ENCODE measurements at places on chromosomes 5 and 9.

DNA sequence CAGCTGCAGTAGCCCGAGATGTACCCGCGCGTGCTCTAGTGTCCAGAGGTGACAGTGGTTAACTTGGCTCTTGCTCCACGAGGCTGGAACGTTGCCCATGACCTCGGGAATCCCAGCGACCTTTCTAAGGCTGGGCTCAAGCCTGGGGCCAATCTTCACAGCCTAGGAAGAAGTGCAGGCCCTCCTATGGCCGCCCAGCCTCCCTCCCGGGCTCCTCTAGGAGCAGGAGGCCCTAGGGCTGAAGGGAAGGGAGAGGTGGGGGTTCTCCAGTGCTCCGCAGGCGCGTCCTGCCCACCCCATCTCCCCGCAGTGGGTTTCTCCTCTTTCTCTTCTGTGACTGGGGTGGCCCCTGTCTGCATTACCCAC lies 13.3 kb downstream of the NR2F1 start:
- no peak for DNase-seq

- peak; percentile 69 for DNase-seq
Measured at GRCh38 chr5:81924442-81924841, 47.4 kb upstream of the ATG10 start.

- DNase-seq, result no peak
Measured at GRCh38 chr9:97506306-97506705, 4.8 kb downstream of the TMOD1 start.

GRCh38 chr5:132302413-132302812 lies 8.2 kb downstream of the SLC22A4 start:
- no peak for DNase-seq

DNA sequence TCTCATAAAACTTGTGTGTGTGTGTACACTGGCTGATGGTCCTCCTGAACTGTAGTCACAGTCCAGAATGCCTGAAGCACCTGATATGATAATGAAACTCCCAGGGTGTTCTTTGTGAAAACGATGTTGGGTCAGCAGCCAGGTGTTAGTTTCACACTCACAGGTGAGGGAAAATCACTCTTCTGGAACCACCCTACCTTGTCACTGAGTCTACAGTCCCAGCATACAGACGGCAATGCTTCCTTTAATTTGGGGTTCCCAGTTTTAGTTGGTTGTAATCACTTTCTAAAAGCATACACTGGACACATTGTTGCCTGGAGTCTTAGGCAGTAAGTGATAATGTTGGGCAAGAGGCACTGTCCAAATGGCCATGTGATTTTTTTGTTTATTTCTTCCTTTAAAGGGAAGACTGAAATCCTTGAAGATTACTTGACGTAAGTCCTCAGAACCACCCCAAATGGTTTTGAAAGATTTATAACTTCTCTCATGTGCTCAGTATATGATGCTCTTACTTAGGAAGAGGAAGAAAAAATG lies 18.2 kb upstream of the MGAT1 start:
- DNase-seq, result no peak

GRCh38 chr5:24110004-24110615 lies 534.7 kb downstream of the CDH10 start:
- DNase-seq, result peak; percentile 69

- DNase-seq, result peak; percentile 18
Measured at GRCh38 chr9:94734054-94734754, 7.7 kb downstream of the AOPEP start.

- DNase-seq, result no peak
Measured at GRCh38 chr5:128532127-128532526, 5.9 kb downstream of the FBN2 start.

DNA sequence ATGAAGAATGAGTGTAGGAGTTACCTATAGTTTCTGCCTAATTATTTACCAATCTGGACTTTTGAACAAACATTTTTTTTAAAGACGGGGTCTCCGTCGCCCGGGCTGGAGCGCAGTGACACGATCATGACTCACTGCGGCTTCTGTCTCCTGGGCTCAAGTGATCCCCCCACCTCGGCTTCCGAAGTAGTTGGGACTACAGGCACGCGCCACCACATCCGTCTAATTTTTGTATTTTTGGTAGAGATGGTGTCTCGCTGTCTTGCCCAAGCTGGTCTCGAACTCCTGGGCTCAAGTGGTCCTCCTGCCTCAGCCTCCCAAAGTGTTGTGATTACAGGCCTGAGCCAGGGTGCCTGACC lies 1.5 kb downstream of the CTNNA1 start:
- no peak for DNase-seq

DNA sequence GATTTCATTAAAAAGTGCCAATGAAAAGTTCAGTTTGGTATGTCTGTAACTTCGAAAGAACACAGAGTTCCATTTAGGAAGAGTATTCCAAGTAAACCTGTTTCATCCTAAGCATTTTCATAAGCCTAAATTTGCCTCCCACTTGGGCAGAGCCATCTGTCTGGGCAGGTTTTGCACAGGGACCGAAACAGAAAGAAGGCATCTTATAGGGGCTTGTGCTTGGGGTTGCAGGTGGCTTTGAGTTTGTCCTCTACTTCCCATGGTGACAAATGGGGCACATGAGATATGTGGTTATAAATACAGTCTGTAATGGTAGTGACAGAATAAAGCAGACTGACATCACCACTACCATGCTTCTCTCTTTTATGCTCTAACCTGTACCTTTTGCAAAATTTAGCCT lies 63.7 kb downstream of the MCTP1 start:
- no peak for DNase-seq

GRCh38 chr9:129225815-129226214 lies 47.8 kb upstream of the IER5L start:
- DNase-seq, result no peak

- no peak for DNase-seq
Measured at GRCh38 chr5:154899151-154899816, 38.7 kb downstream of the GEMIN5 start.

GRCh38 chr5:89729623-89730301 lies 679.8 kb downstream of the CETN3 start:
- no peak for DNase-seq

GRCh38 chr5:134008266-134008749 lies 3.5 kb upstream of the VDAC1 start:
- no peak for DNase-seq

DNA sequence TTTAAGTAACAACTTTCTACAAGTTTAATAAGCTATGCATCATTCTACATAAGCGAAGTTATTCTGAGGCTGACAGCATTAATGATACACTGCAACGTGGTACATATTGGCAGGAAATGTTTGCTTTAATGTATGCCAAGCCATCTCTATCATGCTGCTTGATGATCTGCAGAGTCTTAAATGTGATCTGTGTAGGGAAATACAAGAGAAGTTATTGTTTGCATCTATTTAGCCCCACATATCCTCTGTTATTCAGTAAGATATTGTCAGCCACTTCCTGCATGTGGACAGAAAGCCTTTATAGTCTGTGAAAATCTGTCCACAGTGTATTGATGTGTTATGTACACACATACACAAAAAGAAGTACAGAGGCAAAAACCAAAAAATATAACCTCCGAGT lies 193.1 kb upstream of the FREM1 start:
- DNase-seq, result no peak

GRCh38 chr5:15943487-15943886 lies 236.1 kb downstream of the MARCHF11 start:
- DNase-seq, result no peak

DNA sequence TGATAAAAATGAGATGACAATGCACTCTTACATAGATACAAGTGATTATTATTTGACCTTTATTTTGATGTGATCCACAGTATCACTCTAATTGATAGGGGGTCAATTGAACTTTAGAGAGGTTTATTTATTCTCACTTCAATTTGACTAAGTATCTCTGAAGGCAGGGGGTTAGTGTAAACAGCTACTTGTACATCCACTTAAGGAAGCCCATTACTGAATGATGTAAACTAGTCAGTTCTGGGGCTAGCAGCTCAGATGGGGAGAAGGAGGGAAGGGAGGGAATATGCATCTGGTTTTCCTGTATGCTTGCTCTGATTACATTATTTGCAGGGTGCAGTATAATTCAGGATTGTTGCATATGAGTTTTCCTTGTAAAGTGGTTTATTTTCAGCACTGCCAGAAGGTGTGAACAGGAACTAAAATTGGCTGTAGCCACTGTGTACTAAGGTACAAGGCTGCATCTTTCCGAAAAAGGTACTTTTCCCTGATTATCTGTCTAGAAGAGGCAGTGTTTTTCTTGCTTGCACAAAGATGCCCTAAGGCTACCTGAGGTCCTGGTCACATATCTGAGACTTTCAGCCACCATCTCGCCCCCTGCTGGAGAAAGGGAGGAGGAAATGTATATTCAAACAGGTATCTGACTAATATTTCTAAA lies 51.2 kb downstream of the MRPS27 start:
- DNase-seq, result no peak

GRCh38 chr5:135667673-135668072 lies 88.9 kb upstream of the CXCL14 start:
- no peak for DNase-seq

GRCh38 chr5:143396353-143396940 lies 7.0 kb downstream of the NR3C1 start:
- DNase-seq, result no peak

- DNase-seq, result no peak
Measured at GRCh38 chr9:31347082-31347617, 1037.3 kb upstream of the ACO1 start.

DNA sequence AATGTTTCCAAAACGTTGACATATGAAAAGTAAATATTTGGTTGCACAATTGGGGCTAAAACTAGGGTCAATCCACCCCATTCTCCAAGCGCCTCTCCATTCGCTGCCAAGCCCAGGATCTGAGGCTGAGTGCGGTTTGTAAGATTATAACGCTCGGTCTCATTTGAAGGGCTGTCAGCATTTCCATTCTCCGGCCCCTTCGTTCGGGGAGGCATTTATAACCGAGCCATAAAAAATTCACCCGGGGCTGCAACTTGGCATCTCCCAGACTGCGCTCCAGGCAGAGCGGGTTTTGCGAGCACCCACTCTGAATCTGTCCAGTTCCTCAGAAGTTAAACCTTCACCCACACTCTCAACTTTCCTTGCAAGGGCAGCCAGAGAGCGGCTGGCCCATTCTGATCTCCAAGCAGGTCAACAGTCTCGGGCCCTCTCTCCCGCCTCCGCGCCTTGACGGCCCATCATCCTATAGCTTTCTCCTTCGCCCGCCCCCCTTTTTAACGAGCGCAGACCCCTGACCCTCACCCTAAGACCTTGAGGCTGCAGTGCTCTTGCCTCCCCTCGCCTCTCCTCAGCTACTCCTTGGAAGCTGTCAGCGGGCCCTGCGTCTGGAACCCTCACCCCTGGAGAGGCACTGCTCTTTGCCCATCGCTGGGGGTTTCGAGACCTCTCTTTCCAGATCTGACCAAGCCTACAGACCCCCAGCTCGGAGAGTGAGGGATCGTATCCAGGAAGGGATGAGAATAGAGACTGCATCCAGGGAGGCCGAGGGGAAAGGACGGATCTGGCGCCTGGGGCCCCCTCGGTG lies 1.1 kb downstream of the SLIT3 start:
- no peak for DNase-seq

DNA sequence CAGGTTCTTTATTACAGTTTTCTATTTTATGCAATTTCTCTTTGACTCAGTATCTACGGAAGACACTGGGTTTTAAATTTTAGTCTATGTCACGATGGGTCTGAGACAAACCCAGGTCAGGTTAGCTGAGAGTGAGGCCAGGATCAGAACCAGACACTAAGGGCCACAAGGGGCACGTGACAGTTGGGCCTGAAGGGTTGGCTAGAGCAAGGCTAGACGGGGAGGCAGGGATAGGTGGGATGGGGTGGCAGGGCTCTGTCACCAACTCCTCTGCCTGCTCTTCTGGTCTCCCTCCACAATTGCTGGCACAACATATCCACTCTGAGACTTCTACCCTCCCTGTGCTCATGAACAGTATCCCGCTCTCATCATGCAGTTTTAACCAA lies 76.4 kb downstream of the MED27 start:
- DNase-seq, result no peak

GRCh38 chr9:70046274-70047070 lies 2.8 kb downstream of the MAMDC2 start:
- no peak for DNase-seq

GRCh38 chr5:6424700-6425099 lies 24.0 kb upstream of the UBE2QL1 start:
- DNase-seq, result no peak

DNA sequence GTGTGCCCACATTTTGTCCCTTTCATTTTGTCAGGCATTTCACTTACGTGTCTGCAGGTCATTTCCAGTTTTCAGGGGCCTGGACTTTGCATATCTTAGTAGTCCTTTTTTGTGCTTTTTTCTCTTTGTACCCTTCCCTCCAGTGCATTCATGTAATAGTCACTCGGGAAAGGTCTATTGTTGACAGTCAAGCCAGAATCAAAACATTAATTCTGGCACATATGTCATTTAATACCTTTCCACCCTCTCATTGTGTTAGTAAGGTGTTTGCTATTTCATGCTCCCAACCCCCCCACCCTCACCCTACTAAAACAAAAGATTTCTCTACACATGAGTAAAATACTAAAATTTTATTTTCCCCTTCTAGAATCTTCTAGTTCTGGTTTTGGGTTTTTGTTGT lies 42.7 kb downstream of the UGCG start:
- DNase-seq, result no peak

- no peak for DNase-seq
Measured at GRCh38 chr9:93064392-93065134, 6.1 kb downstream of the SUSD3 start.

DNA sequence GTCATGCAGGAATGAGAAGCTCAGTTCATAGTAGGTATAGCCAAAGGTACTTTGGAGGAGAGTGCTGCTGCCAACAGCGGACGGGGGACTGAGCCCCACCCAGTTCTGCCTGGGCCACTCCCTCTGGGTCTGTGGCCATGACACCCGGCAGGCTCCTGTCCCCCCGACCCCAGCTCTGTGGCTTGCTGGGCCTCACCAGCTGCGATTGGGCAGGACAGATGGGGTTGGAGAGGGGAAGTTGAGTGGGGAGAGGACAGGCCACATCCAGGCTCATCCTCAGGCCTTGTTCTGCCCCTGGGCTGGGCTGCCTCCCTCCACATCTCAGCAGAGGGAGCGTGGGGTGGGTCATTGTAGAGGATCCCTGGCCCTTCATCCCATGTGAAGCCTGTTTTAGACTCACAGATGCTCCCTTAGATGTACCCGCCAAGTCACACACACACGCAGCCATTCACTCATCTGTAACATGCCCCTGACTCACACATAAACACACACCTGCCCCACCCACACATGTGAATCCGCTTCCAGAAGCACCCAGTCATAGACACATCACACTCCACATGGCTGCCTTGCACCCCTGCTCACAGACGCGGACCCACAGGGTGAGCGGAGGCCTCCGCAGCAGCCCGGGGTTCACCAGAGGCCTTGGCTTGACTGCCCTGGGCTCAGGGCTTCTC lies 48.8 kb downstream of the NTNG2 start:
- DNase-seq, result no peak

- no peak for DNase-seq
Measured at GRCh38 chr9:61667559-61668121, 477.8 kb downstream of the SPATA31A7 start.

DNA sequence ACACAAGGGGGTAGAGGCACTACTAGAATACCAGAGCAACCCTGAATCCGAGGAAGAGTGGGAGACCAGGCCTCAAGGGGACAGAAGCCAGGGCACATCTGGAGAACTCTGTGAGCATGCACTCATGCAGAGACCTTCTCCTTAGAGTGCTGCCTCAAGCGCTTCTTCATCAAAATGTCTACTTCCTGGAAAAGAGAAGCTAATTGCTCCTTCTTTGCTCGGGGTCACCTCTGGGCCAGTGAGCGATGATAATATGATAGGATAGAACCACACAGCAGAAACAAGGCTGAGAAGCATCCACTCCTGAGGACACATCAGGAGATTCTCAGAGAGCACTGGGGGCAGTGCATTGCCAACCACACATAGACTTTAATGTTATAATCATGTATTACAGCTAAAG lies 23.7 kb upstream of the LMNB1 start:
- DNase-seq, result no peak
